Aorta (tissue), 5 donors: ENCODE measurements at places on chromosomes 2 and 18.

DNA sequence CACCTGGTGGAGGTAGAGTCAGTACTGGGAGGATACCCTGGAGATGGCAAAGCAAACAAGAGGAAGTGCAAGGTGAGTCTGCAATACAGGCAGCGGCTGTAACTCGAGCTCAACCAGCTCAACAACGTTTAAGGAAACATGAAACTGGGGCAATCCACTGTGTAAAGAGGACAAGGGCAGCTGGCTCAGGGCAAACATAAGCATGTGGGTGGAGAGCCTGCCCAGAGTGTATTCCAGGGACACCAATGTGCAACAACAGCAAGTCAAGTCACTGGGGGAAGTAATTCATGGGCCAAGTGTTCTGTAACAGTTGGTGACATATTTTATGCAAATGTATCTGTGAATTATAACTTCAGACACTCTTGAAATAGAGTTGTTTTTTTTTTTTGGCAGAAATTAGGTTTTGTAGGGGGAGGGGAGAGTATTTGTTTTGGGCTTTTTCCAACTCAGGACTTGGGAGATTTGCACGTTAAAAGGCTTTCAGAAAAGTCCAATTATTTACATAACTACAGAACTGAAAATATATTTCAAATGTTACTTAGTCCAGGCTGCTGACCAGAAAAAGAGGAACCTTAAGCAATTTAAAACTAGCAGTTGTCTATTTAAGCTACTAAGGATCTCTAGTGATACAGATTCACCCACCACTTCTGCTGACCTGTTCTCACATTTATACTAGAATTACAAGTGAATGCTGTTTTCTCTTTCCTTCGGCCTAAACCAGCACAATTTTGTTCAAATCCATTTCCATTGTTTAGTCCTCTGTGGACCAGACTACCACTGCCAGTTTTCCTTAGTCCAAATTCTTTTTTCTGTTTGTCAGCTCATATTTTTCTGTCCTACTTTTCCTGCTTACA is 18.6 kb downstream of the NRXN1 start:
- H3K27ac ChIP-seq = no peak overlapping the region
- DNase-seq = no peak
- no peaks in the 10 kb centered on the region for H3K4me1 ChIP-seq
- H3K36me3 ChIP-seq = no peaks in the 10 kb centered on the region

- no peak overlapping the region for H3K27ac ChIP-seq
- DNase-seq = peak; percentile 50
- no peaks in the 10 kb centered on the region for H3K27me3 ChIP-seq
- no peak overlapping the region for H3K4me3 ChIP-seq
- H3K4me1 ChIP-seq = peaks cover 2% of the 10 kb centered on the region
- H3K36me3 ChIP-seq = no peaks in the 10 kb centered on the region
Observed at GRCh38 chr18:62354151-62354550, 29.0 kb downstream of the TNFRSF11A start.

DNA sequence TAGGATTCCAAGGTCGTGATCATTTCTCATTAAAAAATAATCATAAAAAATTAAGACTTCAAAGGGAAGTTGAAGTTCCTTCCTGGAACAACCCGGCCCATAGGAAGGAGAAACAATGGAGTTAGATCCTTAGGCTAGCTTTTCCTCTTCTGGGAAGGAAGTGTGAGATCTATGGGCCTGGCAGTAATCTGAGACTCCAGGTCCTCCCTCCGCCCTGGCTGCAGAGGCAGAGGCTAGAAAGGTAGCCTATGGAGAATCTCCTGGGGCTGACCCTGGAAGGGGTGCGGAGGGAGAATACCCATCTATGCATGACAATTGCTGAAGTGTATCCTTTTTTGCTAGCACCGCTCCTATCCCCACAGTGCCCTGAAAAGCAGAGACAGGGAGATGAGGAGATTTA is 37.9 kb downstream of the TRIB2 start:
- H3K4me1 ChIP-seq = no peaks in the 10 kb centered on the region
- H3K27me3 ChIP-seq = no peaks in the 10 kb centered on the region
- H3K27ac ChIP-seq = no peak overlapping the region
- H3K4me3 ChIP-seq = no peak overlapping the region
- no peaks in the 10 kb centered on the region for H3K36me3 ChIP-seq

- H3K27me3 ChIP-seq = no peaks in the 10 kb centered on the region
- peak overlapping the region; percentile 54 for H3K27ac ChIP-seq
- DNase-seq = no peak
- H3K4me3 ChIP-seq = no peak overlapping the region
- peaks cover 1% of the 10 kb centered on the region for H3K36me3 ChIP-seq
- H3K4me1 ChIP-seq = peaks cover 33% of the 10 kb centered on the region
Observed at GRCh38 chr2:207149249-207150213, 16.2 kb downstream of the KLF7 start.

- DNase-seq = no peak
- no peaks in the 10 kb centered on the region for H3K27me3 ChIP-seq
- H3K4me3 ChIP-seq = no peak overlapping the region
- H3K27ac ChIP-seq = no peak overlapping the region
Observed at GRCh38 chr2:191291471-191291870, 46.3 kb downstream of the MYO1B start.
